Stimulated activated CD4-positive, alpha-beta T cell treated with anti-CD3 and anti-CD28 coated beads, Interleukin-4, amount 100 ng/mL, for 24 hours (primary cell): ENCODE measurements at places on chromosomes 4 and X.
A peak's percentile ranks its signal among the peaks of the same experiment; 100 is the strongest.

GRCh38 chr4:43564107-43564506 is 671.6 kb downstream of the GRXCR1 start:
- DNase-seq = no peak

GRCh38 chrX:108224727-108225621 is 133.4 kb downstream of the ATG4A start:
- no peak for DNase-seq

- no peak for DNase-seq
Measured at GRCh38 chr4:17699380-17699779, 82.0 kb downstream of the FAM184B start.

GRCh38 chr4:68193194-68193593 is 52.3 kb downstream of the TMPRSS11B start:
- DNase-seq = no peak

DNA sequence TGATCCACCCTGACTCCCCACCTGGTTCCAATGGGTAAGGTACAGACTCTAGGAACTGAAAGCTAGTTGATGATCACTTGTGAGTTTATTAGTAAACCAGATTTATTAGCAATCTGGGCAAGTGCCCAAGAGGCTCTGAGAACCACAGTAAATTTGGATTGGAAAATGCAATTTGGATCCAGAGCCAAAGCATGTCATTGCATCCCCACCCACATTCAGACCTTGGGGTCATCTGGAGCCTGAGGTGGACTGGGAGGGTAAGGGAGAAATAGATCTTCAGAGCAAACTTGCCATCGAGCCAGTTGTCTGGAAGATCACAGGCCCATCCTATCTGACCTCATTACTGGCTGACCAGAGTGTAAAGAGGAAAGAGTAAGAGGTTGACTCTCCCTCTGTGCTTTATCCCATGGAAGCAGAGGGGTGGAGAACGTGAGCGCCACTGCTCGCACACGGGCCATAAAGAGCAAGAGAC is 78.7 kb upstream of the RASGEF1B start:
- no peak for DNase-seq

- no peak for DNase-seq
Measured at GRCh38 chr4:122798101-122798500, 28.5 kb upstream of the FGF2 start.

DNA sequence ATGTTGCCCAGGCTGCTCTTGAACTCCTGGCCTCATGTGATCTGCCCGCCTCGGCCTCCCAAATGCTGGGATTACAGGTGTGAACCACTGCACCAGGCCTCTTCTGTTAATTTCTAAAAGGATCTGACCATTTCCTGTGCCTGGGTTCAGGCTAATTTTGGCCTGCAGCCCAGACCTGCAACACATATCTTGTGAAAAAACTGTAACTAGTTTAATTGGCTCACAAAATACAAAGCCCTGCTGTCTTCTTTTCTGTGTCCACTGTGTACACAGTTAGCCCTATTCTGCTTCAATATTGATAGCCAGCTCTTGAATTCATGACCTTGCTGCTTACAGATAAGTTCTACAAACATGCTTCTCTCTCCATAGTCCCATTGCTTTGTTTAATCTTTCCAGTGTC is 753.5 kb downstream of the PDHA2 start:
- DNase-seq = no peak

- DNase-seq = no peak
Measured at GRCh38 chrX:34859191-34859590, 83.4 kb upstream of the FAM47B start.

DNA sequence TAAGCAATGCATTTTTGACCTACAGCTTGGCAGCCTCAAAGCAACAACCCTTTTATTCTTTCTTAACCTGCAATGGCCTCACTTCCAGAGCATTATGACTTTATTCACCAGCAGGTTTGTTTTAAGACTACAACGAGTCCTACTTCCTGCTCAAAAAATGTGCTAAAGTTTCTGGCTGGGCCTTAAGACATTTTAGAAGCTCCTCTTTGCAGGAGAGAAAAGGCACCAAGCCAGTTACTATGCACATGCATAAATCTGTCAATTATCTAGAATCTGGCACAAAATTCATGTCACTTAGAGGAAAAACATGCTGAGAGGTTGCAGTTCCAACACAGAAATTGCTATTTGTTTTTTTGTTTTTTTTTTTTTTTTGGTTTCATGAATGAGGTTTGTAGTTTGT is 223.0 kb upstream of the EPHA5 start:
- DNase-seq = no peak

DNA sequence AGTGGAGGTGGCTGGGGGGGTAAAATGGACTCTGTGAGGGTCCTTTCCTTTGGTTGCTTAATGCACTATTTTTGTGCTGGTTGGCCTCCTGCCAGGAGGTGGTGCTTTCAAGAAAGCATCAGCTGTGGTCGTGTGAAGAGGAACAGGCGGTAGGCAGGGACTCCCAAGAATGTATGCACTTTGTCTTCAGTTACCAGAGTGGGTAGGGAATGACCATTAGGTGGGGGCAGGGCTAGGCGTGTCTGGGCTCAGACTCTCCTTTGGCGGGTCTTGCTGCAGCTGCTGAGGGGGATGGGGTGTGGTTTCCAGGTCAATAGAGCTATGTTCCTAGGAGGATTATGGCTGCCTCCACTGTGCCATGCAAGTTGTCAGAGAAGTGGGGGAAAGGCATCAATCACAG is 509.0 kb downstream of the PCDH19 start:
- DNase-seq = no peak

DNA sequence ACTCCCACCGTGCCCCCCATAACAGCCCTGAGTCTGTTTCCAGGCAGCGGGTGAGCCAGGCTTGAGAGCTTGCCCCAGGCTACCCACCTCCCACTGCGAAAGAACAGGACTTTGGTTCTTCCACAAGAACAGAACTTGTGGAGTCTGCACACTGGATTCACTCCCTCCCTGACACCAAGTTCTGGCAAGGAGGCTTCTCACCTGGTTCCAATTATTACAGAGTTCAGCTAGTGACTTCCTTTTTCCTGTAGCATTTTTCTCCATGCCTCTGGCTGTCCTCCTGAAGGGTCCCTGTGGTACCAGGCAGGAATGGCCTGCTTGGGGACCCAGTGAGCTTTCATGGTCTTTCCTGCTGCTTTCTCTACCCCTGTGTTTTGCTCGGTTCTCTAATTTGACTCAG is 208.6 kb upstream of the SFRP2 start:
- no peak for DNase-seq

DNA sequence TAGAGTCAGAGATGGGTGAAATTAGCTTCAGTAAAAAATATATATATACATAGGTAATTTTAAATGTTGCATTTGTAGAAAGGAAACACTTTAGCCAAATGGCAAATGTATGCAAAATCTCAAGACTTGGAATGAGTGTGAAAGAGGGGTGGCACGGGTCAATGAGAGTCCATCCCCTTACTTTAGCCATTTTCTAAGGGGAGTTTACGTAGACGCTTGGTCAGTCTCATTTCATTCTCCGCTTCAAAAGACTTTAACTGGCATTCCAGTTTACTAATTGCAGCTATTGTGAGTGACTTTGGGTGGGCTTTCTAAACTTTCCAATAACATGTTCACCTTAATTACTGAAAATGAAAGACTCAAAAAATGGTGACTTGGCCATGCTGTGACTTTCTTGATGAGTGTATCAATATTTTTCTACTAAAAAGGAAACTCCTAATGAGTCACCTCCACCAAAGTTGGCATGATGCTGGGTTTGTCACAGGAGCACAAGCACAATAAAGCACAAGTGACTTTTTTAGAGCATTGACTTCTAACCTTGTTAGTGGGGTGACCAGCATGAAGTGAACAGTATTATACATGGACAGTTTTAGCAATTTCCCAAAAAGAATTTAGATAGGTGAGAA is 356.0 kb upstream of the RASGEF1B start:
- DNase-seq = peak; percentile 52

- DNase-seq = no peak
Measured at GRCh38 chr4:40173470-40173875, 23.4 kb upstream of the RHOH start.

DNA sequence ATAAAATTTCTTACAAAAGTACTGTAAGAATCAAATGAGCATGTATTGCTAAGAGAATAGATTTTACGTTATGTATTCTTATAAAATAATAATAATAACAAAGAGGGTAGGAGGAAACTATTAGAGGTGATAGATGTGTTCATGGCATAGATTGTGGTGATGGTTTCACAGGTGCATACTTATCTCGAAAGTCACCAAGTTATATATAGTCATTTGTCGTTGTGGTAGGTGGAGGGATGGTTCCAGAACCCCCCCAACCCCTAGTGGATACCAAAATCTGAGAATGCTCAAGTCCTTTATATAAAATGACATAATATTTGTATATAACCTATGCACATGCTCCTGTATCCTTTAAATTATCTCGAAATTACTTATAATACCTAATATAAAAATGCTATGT is 36.7 kb upstream of the H2AZ1 start:
- DNase-seq = no peak

DNA sequence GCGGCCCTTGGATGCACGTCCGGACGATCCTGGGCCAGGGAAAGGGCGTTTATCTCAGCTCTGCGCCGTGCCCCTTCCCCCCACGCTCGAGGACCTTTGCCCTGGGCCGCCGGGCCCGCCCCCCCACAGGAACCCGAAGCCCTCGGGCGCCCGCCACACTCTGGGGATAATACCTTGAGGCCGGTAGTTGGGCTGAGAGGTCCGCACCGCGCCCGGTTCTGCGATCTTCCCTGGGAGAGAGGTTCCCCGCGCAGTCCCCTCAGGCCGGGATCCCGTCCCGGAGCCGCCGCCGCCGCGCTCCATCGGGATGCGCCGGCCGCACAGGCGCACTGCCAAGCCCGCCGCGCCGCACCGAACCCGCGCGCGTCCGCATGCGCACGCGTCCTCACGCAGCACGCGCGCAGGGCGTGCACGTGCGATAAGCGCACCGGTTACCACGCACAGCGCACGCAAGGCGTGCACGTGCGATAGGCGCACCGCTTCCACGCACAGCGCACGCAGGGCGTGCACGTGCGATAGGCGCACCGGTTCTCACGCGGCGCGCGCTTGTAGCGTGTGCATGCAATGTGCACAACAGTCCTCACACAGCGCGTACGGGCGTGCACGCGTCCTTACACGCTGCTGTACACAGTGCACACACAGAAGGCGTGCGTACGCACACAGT is at the start of gene MAP7D2:
TSS of gene MAP7D2 (minus strand) at position 331 of the 664 bp plus-strand sequence. CDS start at position 303, 28 bp downstream.
- DNase-seq = no peak

DNA sequence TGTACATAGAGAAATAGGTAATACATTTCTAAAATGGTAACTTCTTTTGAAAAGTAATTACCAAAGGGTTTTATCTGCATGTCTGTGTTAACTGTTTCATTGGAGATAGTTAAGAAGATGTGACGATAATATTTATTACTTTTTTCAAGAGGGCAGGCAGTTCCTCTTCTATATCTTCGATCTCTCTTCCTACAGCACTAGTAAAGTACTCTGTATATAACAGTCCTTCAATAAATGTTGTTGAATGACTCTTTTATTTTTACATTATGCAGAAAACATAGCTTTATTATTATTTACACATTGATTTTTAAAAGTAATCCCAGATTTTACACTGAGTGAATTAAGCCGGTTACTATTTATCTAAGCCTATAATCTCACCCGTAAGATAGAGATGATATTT is 51.8 kb downstream of the TMPRSS11E start:
- DNase-seq = no peak

- DNase-seq = no peak
Measured at GRCh38 chr4:188078116-188078515, 31.3 kb downstream of the TRIML2 start.

DNA sequence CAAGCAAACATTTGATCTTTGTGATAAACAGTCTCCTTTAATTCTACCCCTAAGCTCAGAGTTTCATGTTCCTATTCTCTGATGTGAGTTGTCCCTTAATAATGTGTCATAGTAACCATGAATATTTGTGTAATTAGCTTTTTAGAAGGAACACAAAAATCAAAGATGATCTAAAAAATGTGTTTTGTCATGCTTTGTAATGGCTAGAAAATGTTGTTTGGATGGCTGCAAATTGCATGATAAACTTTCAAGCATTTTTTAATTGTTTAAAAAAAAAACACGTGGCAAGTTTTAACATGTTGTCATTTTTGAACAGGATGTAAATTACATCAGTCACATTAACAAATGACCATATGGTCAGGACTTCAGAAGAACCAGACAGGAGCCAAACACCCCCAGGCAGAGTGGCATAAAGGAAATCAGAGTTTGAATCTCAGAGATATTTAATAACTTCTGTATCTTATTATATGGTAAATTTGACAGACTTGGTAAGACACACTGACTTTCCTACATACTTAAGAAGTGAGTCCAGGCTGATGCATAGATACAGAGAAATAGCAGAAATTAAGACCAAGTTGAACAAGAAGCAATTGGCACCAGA is 223.9 kb upstream of the VEGFC start:
- no peak for DNase-seq

DNA sequence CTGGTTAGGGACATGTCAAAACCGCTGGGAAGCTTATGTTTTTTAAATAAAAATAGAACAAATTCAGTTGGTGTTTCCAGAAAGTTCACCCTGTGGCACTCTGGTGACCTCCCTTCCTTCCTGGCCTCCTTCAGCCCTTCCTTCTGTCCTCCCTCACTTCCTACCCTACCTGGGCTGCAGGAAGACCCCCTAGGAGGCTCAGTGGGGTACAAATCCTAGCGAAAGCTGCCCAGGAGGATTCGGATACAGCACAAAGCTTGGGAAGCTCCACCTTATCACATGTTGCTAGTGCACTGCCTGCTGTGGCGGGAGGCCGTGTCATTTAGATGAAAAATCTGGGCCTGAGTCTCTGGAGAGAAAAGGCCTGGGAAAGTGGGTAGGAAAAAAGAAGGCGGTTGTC is 60.5 kb downstream of the FHDC1 start:
- no peak for DNase-seq

DNA sequence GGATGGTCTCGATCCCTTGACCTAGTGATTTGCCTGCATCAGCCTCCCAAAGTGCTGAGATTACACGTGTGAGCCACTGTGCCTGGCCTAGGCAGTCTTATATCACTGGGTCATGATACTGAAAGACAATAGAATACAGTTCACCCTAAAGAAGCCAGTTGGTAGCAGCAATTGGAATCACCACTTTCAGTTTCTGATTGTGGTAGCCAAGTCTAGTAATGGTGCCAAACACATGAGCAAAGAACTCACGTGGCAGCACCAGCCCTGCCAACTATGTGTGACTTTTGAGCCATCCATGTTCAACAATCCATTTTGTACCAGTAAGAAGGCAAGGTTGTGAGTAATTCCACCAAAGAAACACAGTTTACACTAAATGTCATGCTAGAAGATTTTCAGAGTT is 548.4 kb downstream of the KLHL13 start:
- no peak for DNase-seq

DNA sequence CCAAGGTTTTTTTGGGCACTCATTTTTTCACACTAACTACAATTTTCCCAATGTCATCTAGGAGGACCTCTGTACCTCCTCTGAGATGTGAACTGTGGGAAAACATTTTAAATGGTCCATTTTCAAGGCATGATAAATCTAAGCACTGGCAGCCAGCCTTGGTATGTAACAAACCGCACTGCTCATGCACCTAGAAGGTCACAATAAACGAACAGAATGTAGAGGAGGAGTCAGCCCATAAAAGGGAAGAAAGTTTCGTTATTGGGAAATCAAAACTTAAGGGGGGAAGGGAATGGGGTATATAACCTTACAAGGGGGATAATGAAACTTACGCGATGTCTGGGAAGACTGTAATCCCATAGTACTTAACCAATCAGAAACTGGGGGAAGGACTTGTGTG is 16.4 kb downstream of the COX18 start:
- no peak for DNase-seq

DNA sequence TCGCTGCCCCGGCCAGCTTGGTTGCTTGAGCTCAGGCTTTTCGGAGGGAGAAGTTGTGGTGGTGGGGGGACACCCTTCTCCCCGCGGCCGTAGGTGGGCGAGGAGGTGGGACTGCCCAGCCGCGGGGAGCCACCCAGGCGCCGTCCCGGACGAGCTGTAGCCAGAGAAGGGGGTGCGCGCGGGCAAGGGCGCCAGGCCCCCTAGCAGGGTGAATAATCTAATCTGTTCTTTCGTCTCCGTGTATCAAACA is 3.1 kb downstream of the MID1IP1 start:
- DNase-seq = no peak
